ENCODE measurements at places on chromosomes 11 and 22.

DNA sequence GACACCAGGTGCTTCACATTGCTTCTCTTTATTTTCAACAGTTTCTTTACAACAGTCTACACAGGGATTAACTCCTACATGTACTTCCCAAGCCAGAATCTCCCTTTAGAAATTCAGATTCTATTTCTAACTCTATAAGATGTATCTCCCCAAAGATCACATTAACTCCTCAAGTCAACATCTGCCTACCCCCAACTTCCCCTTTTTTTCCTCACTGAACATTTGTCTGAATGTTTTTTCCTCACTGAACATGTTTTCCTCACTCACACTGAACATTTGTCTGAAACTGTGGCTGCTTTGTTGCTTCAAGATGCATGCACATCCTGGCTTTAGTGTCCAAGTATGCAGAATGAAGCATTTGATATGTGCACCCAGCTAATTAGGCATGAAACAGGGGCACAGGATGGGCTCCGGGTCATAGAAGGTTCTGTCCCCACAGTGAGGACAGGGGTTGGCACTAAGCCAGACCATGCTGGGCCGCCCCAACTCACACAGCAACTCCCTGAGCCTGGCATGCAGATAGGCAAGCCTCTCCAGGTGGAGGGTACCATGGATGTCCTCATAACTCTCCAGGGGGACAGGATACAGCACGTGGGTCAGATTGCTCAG is 11.3 kb downstream of the PRAME start:
- no peak for DNase-seq

DNA sequence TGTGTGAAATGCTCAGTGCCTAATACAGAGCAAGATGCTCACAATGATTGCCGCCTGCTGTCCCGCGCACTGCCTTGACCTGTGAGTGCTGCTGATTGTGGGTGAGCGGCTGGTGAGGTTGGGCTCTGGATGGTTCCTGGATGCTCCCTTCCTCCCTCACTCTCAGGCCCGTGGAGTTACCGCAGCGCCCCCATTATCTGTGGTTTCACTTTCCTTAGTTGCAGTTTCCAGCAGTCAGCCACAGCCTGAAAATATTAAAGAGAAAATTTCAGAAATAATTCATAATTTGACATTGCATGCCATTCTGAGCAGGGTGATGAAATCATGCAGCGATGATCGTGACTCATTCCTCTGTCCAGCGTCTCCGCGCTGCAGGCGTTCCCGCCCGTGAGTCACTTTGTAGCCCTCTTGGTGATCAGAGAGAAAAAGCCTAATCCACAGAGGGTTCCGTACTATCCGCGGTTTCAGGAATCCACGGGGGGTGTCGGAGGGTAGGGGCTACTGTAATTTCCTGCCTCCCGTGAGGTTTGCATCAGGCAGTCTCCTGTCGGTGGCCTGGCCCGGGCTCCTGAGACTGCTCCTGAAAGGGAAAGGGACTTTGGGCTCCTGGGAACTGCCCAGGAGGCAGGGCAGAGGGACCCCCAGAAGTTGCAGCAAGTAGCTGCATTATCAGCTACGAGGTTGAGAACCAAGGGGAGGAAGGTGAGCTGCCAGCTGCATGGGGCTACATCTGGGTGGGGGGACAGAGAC is 10.6 kb downstream of the RPL3 start:
- no peak for DNase-seq

DNA sequence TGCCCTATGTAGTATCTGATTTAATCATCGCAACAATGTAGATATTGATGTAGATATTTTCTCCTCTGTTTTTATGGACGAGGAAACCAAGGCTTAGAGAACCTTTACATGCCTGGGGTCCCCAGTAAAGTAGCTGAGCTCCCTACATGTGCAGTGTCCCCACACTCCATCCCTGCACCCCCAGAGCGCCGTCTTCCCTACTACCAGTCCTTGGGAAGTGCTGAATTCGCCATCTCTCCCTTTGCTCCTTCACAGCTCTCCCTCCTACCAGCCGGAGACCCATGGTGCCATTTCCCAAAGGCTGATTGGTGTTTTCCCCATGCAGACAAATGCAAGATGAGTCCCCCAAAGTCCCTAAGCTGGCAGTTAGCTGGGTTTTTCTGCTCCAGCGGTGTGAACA is 86.0 kb downstream of the CEP164 start:
- DNase-seq: no peak

- DNase-seq: peak; percentile 36
Observed at GRCh38 chr11:36469063-36469462, 41.0 kb downstream of the TRAF6 start.

GRCh38 chr11:7056828-7057513 is 31.8 kb upstream of the RBMXL2 start:
- no peak for DNase-seq
